ENCODE measurements at places on chromosomes 3 and 15. TPM values are rescaled to one million over a fixed set of nuclear protein-coding genes. Genes with fewer than 3 reads are reported as not detected.

Gene SLC12A8
- total RNA-seq, result 0.50 TPM

Gene SCN11A
- total RNA-seq, result not detected

Gene GCSAM
- 6.9 TPM for total RNA-seq

Gene CACNA1D
- 0.31 TPM for total RNA-seq

Gene RAB11A
- total RNA-seq, result 168 TPM

DNA sequence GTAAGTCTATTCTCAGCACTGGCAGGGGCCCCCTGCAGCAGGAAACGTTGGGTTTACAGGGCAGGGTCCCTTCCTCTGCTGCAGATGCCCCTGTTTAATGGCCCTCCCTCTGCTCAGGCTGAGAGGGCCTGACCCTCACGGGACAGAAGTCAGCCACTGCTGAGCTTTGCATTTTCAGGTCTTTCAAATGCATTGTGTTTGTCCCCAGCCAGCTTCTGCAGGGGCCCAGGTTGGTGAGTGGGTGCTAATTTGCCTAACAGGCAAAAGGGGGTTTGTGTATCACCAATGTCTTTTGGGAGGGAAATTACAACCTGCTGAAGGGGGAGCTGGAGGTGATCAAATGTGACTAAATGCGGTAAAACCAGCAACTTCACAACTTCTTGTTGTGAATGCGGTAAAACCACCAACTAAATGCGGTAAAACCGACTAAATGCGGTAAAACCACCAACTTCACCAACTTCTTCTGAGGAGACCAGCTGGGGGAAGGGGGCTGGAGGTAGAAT is 44.8 kb upstream of the UBE2E1 start:
- no peaks in the 10 kb centered on the region for H3K36me3 ChIP-seq
- DNase-seq, result no peak
- no peak overlapping the region for H3K4me3 ChIP-seq
- H3K4me1 ChIP-seq, result peaks cover 34% of the 10 kb centered on the region
- peaks cover 3% of the 10 kb centered on the region for H3K27me3 ChIP-seq
- no peak overlapping the region for H3K27ac ChIP-seq

GRCh38 chr3:118977118-118977517 is 57.5 kb downstream of the IGSF11 start:
- H3K27ac ChIP-seq, result no peak overlapping the region
- peaks cover 2% of the 10 kb centered on the region for H3K27me3 ChIP-seq
- H3K4me1 ChIP-seq, result peaks cover 34% of the 10 kb centered on the region

DNA sequence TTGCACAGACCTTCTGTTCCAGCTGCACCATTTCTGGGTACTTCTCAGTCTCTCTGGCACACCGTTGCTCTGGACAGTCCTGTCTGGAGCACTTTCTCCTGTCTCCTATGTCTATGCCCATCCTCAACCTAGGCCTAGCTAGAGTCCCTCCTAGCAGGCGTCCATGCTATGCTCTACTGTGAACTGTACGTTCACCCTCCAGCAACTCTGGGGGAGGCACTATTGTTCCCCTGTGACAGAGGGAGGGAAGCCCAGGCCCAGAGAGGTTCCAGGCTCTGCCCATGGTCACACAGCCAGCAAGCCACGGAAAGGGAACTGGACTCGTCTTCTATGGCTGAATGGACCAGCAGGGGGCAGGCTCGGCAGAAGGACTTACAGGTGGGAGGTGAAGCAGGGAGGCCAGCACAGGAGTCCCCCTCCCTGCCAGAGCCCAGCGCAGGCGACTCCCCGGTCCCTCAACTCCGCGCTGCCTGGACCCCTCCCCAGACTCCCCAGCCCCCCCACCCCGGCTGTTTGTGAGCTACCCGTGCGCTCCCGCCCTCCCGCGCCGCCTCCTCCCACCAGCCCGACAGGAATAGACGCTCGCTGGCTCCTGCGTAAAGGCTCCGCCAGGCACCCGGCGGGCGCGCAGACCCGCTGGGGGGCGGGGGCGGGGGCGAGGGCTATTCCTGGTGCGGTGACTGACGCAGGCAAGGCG is 1.7 kb upstream of the LINGO1 start:
- DNase-seq, result peak; percentile 78
- no peaks in the 10 kb centered on the region for H3K36me3 ChIP-seq
- peaks cover 37% of the 10 kb centered on the region for H3K27me3 ChIP-seq
- H3K4me3 ChIP-seq, result no peak overlapping the region
- H3K4me1 ChIP-seq, result peaks cover 10% of the 10 kb centered on the region
- H3K27ac ChIP-seq, result no peak overlapping the region

DNA sequence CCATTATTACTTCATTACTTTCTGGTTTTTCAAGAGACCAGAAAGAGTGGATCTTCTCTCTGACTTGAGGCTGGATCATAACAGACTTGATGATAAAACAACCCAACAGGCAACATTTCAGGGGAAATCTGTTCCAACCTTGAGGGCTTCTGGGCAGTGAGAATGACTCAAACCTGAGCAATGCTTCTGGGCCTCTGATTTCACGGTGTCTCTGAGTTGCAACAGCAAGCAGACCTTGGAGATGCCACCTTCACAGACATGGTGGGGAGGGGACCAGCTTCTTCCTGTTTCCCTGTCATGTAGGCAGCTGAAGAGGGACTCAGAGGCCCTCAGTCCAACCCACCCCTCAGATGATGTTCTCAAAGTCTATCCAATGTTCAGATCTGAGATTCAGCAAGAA is 104.0 kb downstream of the ABHD5 start:
- H3K4me1 ChIP-seq, result no peaks in the 10 kb centered on the region
- H3K4me3 ChIP-seq, result no peak overlapping the region
- DNase-seq, result no peak
- H3K27ac ChIP-seq, result no peak overlapping the region

GRCh38 chr3:158679547-158680000 is 7.1 kb upstream of the LXN start:
- H3K4me1 ChIP-seq, result peaks cover 1% of the 10 kb centered on the region
- DNase-seq, result no peak
- no peak overlapping the region for H3K27ac ChIP-seq

- no peak overlapping the region for H3K27ac ChIP-seq
- peaks cover 19% of the 10 kb centered on the region for H3K4me1 ChIP-seq
- DNase-seq, result no peak
- peaks cover 9% of the 10 kb centered on the region for H3K27me3 ChIP-seq
- no peaks in the 10 kb centered on the region for H3K36me3 ChIP-seq
Observed at GRCh38 chr3:18987862-18988447, 160.4 kb upstream of the KCNH8 start.

GRCh38 chr15:57923306-57923705 is 142.2 kb downstream of the ALDH1A2 start:
- no peaks in the 10 kb centered on the region for H3K4me1 ChIP-seq
- no peaks in the 10 kb centered on the region for H3K36me3 ChIP-seq
- no peak overlapping the region for H3K27ac ChIP-seq
- no peak overlapping the region for H3K4me3 ChIP-seq
- peaks cover 8% of the 10 kb centered on the region for H3K27me3 ChIP-seq
- no peak for DNase-seq

DNA sequence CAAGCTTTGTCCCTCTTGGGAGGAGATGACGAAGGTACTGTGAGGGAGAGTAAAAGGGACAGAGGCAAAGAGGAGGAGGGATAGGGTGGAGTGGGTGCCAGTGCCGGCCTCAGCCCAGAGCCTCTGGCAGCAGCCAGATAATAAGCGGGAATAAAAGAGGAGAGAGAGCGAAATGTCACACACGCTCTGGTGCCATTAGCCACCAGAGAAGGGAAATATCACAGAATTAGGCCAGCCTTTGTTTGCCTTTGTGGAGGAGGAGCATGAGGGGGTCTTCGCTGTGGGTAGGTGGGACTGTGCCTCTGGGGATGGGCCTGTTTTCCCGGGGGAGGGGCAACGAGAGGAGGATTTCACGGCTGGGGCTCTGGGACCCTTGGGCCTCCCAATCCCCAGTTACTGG is 67.8 kb downstream of the LINGO1 start:
- H3K4me1 ChIP-seq, result no peaks in the 10 kb centered on the region
- no peak overlapping the region for H3K4me3 ChIP-seq
- no peak for DNase-seq
- no peaks in the 10 kb centered on the region for H3K36me3 ChIP-seq

- no peak overlapping the region for H3K27ac ChIP-seq
- peaks cover 8% of the 10 kb centered on the region for H3K27me3 ChIP-seq
- peak; percentile 56 for DNase-seq
- H3K36me3 ChIP-seq, result no peaks in the 10 kb centered on the region
- H3K4me3 ChIP-seq, result no peak overlapping the region
Observed at GRCh38 chr15:71443538-71443937, 328.3 kb downstream of the THSD4 start.

DNA sequence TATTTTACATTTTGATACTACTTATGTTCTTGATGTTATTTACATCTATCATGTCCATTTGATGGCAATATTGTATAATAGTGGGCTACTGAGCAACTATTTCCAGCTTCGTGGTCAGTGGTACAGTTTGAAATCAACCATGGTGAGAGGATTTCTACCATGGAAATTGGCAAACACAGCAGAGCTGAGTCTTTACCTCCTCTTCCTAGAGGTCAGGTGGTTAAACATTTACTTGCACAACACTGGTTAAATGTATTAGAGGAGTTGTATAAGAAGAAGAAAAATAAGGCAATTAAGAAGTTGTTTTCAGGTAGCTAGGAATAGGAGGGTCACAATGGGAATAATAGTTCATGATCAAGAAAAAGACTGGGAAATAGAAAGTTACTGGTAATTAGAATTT is 7.2 kb upstream of the PPM1L start:
- peaks cover 3% of the 10 kb centered on the region for H3K4me1 ChIP-seq
- H3K4me3 ChIP-seq, result no peak overlapping the region
- DNase-seq, result no peak
- H3K27ac ChIP-seq, result no peak overlapping the region
- H3K27me3 ChIP-seq, result peaks cover 26% of the 10 kb centered on the region
- no peaks in the 10 kb centered on the region for H3K36me3 ChIP-seq

GRCh38 chr15:57286446-57287122 is 89.7 kb upstream of the CGNL1 start:
- H3K4me1 ChIP-seq, result peaks cover 4% of the 10 kb centered on the region
- no peak overlapping the region for H3K4me3 ChIP-seq
- no peak overlapping the region for H3K27ac ChIP-seq
- peaks cover 33% of the 10 kb centered on the region for H3K36me3 ChIP-seq

Data from activated CD8-positive, alpha-beta T cell treated with anti-CD3 and anti-CD28 coated beads, Interleukin-2, amount 10 ng/mL, durations not matched to agents 7 days and 5 days (primary cell).